ENCODE measurements at places on chromosomes 12 and 14.

DNA sequence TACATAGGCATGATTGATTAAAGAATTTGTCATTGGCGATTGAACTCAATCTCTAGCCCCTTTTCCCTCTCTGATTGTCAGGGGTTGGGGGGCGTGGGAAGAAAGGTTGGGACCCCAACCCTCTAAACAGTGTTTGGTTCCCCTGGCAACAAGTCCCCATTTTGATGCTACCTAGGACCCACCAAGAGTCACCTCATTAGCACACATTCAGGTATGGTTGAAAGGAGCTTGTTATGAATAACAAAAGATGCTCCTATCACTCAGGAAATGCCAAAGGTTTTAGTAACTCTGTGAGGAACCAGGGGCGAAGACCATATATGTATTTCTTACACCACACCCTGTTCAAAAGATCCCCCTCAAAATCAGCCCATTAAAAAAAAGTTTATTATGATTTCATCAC lies 14.3 kb downstream of the RNF212B start:
- no peak for DNase-seq

GRCh38 chr12:81221681-81222080 lies 143.8 kb downstream of the ACSS3 start:
- DNase-seq, result no peak

DNA sequence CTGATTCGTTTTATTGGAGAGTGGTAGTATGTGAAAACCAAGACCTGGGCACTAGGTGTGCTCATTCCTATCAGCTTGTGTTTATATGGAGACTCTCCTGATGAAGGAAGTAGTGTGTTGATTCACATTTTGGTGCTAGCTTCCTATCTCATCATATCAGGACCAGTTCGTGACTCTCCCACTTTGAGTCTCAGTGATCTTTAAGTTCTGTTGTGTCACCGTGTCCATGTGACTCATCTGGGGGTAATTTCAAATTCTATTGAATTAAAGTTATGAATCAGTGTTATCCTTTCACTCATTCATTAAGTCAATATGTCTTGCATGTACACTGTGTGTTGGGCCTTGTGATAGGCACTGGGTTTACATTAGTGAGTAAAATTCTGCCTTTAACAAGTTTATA lies 180.2 kb downstream of the CACNA1C start:
- peak; percentile 56 for DNase-seq

- DNase-seq, result no peak
Observed at GRCh38 chr12:132926415-132926833, 29.7 kb downstream of the ZNF605 start.

GRCh38 chr12:12507121-12507520 lies 55.5 kb downstream of the DUSP16 start:
- DNase-seq, result no peak

DNA sequence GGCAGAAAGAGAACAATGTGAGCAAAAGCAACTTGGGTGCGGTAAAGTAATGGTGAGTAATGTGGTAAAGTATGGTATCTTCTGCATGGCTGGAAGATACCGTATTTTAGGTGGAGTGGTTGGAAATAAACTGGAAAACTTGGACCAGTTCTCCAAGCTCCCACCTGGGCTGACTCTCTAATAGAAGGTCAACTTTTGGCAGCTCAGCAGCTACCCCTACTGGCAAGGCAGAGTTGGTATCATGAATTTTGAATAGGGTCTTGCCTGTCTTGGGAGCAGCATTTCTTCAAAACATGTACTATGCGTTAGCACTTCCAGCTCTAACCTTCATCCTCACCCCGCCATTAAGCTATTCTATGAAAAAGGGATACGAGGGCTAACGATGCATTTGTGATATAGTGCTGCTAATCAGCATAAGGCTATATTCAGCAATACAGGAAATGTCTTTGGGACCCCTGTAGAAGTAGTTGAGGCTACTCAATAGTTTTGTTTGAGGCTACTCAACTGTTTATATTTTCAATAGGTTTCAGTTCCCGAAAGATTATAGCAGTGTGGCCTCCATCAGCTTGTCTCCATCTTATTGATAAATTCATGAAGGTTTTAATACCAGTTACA lies 276.3 kb upstream of the FAR2 start:
- no peak for DNase-seq

DNA sequence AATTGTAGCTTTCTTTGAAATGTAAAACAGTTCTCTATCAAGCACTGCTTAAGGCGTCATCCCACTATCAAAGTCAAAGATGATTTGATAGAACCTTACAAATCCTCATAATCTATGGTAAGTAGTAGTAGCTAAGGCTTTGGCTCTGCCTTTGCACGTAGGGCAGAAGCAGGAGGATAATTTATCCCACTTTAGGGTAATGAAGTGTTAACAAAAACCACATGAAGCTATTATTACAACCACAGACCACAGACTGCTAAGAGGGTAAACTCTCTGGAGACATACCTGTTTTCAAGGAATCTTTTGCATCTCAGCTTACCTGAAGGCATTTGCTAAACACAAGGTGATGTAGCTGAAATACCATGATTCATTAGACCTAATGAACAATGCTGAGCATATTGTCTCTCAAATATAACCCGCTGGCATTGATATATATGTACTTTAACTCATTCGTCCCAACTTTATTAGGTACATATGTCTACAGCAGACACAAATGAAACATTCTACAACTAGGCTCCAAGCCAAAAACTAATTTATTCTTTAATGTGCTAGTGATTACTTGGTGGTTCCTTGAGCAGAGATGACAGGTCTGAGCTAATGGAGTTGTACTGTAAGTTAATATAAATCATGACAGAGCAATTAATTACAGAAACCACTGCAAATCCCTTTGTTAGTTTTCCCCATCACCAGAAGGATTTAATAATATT lies 368.8 kb downstream of the ETNK1 start:
- no peak for DNase-seq

DNA sequence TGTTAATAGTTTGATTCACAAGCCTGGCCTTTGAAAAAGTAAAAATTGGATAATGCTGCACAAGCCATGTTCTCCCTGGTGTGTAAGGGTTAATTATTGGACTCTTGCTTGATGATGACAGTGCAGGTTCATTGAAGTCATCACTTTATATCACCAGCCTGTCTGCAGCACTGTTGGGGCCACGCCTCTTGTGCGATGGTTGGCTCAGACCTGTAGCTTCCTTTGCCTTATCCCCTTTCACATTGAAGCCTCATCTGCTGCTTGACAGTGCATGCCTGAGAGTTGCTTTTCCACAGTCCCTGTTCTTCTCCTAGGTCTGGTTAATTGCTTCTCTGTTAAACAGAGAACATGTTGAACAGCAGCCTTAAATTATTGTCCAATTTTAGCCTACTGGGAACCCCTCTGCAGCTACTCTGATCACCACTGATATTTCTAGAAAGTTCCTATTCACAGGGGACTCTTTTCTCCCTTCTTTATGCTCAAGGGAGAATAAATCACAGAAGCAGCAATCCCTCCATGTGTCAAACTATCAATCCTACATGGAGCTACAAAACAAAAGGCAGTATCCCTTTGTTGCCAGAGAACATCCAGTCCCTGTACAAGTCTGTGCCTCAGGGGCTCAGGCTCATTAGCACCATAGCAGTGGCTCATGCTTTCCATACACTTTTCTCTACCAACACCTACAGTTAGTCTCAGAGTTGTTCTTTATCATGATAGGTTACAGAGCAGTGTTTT lies 322.1 kb downstream of the RGS6 start:
- no peak for DNase-seq

DNA sequence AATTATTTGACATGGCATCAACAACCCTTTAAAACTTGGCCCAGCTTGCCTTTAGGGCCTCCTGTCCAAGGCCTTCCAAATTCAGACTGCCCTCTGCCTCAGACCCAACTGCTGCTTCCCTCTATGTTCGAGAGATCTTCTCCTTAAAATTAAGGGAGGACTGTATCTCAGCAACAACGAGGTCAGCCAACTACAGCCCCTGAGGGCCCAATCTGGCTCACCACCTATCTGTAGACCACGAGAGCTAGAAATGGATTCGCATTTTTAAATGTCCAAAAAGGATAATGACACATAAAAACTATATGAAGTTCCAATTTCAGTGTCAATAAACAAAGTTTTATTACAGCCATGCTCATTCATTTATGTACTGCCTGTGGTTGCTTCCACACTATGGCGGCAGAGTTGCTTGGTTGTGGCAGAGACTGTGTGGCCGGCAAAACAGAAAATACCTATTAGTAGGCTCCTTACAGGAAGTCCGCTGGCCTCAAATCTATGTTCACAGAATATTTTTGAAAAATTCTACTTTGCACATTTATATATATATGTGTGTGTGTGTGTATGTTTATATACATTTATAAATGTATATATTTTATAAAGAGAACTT lies 1026.9 kb downstream of the BCL11B start:
- DNase-seq, result no peak

GRCh38 chr12:117212563-117213190 lies 22.4 kb upstream of the FBXO21 start:
- DNase-seq, result peak; percentile 71

DNA sequence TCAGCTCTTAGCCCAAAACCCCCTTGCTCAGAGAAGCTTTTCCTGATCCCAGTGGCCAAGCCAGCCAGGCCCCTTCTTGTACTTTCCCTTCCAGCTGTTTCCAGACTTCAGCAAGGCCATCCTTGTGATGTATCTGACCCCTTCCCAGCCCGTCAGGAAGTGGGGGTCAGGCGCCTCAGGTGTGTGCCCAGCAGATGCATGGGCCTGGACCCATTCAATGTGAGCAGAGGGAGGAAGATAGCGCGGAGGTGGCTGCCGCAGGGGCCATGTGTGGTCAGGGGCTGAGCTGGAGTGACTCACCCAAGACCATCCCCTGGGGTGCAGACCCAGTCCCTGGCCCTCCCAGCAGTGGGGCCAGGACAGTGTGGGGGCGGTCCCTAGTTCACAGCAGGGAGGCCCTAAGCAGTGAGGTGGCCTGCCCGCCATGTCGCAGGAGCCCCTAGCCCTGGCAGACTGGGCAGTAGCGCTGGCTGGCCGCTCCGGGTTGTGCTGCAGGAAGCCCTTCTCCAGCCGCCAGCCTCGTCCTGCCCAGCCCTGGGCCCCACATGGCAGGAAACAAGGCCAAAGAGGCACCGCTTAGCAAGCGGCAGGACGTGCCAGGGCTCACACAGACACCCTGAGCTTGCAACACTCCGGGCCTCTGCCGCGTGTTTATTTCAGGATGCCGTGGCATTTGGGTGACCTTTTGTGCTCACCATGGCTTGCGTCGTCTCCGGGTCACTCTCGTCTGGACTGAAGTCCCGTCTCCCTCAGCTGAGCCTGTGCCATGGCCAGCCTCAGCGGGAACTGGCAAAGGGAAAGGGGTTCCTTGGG lies 12.0 kb downstream of the ADSS1 start:
- DNase-seq, result no peak

- DNase-seq, result no peak
Observed at GRCh38 chr12:132345561-132346200, 16.3 kb upstream of the GALNT9 start.

DNA sequence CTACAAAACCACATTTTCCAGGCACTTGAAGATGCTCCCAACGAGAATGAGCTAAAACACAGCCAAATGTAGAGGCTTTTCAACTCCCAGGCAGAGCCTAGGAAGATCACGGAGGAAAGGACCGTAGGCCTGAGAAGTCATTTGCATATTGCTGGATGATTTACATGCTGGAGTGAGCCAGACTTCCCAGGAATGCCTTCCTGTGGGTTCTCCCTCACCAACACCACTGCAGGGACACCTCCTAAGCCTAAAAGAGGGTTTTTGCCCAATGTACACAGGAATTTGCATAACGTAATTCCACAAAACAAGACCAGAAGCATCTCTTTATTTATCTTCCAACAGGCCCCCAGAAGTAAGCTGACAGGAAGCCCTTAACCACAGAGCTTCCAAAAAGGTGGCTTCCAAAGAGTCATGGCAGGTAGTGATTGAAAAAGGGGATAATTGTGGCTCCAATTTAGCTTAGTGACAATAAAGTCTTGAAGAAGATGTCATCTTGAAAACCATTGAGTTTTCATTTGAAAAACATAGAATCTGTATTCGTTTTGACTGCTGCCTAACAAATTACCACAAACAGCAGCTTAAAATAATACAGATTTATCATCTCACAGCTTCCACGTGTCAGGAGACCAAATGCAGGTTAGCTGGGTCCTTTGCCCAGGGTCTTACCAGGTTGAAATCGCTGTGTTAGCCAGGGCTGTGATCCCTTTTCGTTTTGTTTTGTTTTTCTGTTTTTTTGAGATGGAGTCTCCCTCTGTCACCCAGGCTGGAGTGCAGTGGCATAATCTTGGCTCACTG lies 116.2 kb downstream of the EGLN3 start:
- no peak for DNase-seq

- DNase-seq, result no peak
Observed at GRCh38 chr14:59698793-59699192, 122.2 kb upstream of the CCDC175 start.
